ENCODE measurements at places on chromosomes 12 and 14. TPM values are rescaled to one million over a fixed set of nuclear protein-coding genes. Genes with fewer than 3 reads are reported as not detected.
A peak's percentile ranks its signal among the peaks of the same experiment; 100 is the strongest.

- DNase-seq = peak; percentile 77
These were observed 12.1 kb upstream of the LTA4H start for GRCh38 chr12:96047229-96048211.

- DNase-seq = no peak
These were observed 115.4 kb downstream of the PDE3A start for GRCh38 chr12:20483776-20484175.

GRCh38 chr12:47938594-47938993 is 24.8 kb upstream of the TMEM106C start:
- DNase-seq = no peak

- DNase-seq = no peak
These were observed 43.8 kb upstream of the PPP1R12A start for GRCh38 chr12:79978692-79979091.

DNA sequence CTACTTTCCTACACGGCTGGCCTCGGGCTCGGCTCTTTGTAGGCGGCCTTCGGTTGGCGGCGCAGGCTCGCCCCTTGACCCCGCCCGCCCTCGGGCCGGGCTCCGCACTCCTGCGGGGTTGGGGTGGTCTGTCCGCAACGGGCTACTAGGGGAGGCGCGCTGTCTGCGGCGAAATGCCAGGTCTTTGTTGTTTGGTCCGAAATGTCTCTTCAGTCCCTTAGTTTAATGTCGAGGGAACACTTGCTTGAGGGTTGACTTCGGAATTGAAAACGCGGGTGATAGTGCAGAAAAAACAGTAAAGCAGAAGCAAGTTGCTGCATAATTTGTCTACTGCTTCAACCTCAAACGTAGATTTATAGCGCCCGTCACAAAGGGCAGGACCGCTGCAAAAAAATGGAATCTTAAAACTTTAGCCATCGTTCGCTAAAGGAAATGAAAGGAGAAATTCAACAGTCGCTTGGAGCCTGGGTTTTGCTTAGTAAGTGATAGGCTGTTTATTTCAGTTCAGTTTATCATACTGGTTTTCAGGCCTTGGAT is 390 bp downstream of the JKAMP start:
- no peak for DNase-seq

SLC2A14 gene
- total RNA-seq = not detected

- DNase-seq = no peak
These were observed 43.2 kb downstream of the MLXIP start for GRCh38 chr12:122121745-122122144.

- DNase-seq = no peak
These were observed 75.6 kb upstream of the BCL11B start for GRCh38 chr14:99347561-99347960.

- DNase-seq = no peak
These were observed 53.0 kb upstream of the KITLG start for GRCh38 chr12:88633312-88633711.

DNA sequence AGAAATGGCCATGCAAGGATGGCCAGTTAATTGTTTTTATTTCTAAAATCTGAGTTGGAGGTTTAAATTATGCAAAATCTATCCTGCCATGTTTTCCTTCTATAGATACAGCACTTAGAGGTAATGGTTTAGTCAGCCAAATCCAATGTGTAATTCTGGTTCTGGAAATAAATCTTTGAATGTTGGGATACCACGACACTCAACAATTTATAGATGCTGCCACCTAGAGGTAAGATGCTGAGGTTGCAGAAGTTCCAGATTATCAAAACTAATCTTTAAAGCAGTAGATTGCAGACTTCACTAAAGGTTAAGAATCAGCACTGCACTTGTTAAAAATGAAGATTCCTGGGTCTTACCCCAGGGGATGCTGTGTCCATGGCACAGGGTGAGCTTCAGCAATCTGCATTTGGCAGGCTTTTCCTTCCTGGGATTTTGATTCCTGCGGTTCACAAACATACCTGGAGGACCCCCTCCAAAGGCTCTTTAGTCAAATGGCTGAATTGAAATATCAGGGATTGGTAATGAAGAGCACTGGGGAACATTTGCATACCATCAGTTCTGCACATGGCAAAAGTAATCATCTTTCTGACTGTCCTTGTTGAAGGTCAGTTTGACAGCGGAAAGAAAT is 53.4 kb upstream of the ANO4 start:
- DNase-seq = peak; percentile 63

DNA sequence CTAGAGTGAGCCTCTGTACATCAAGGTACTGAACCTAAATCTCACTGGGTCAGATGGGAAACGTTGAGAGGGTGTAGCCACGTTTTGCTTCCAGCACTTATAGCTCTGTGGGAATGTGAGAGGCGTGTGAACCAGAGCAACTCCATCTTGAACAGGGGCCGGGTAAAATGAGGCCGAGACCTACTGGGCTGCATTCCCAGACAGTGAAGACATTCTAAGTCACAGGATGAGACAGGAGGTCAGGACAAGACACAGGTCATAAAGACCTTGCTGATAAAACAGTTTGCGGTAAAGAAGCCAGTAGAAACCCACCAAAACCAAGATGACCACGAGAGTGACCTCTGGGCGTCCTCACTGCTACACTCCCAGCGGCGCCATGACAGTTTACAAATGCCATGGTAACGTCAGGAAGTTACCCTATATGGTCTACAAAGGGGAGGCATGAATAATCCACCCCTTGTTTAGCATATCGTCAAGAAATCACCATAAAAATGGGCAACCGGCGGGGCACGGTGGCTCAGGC is 63.4 kb upstream of the NCOR2 start:
- no peak for DNase-seq

ABCC9 gene
- total RNA-seq = 121 TPM
